HFFc6 (cell line): ENCODE measurements at places on chromosomes 6 and 20.
A peak's percentile ranks its signal among the peaks of the same experiment; 100 is the strongest.

DNA sequence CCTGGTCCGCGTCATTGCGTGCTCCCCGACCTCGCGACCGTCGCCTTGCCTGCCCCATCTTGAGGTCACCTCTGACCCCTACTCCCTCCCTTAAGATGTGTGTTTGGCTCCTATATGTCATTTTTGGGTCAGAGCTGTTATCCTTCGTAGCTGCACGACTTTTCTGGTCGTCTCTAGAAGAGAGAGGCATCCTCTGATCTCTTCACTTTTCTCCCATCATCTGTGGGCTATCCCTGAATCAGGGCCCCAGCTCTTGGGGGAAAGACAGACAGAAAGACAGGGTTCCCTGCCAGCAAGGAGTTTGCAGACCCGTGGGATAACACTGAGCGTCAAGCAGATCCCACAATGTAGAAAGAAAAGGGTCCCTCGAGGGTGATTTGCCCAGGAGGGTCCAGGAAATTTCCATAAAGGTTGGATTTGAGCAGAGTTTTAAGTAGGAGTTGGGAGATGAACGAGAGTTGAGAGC, 555 bp downstream of the FAM120B start:
- DNase-seq: no peak

DNA sequence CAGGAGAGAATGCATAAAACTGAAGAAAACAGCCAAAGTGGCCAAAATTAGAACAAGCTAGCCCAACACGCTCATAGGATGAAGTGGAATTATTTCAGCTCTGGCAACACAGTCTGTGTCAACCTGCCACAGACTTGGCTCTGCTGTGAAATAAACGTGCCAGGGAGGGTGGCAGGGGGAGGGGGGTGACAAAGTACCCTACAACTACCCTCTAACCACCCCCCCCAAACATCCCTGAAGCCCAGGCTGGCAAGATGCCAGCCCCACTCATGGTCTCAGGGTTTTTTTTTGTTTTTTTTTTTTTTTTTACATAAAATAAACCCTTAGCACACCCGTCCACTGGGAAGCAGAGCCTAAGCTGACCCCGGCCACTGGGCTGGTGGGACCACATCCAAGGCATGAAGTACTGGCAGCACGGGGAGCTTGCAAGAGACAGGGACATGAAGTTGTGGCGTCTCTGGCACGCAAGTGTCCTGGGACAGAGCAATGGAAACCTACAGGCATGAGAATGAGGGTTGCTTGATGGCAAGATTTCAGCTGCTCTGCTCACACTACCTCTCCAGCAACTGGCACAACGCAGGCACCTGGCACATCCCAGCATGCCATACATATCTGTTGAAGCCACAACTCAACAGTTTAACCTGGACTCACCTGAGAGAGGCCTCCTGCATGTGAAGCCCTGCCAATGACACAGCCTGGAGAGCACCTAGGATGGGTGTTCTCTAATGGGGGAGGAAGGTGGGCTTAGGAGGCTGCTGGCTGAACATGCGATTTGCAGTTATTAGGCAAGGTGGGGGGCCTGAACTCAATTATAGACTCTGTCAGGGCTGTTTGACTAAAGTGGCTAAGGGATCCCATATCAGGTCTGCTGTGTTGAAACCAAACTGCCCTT, 76.4 kb downstream of the TRAM2 start:
- DNase-seq: no peak

DNA sequence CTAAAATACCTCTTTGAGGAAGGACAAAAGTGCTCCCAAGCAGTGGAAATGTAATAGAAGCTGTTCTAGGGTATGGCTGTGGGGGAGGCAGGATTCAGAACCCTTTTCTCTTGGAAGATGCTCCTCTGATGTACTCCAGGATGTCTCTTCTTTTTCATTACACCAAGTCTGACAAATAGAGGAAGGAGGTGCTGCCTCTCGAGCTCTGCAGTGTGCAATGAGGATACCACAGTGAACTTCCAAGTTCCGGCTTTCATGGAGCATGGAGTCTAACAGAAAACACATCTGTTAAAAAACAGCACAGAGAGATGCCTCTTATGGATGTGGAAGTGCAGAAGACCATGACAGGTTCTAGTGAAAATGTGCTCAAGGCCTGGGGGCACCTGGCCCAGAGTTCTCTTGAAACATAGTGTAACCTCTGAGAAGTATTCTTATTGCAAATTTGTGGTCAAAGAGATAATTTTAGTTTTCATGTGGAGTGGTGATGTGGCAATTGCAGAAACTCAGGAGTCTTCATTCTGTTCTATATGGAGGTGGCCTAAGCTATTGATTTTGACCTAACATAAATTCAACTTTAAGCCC, 362.0 kb upstream of the CITED2 start:
- DNase-seq: no peak

- no peak for DNase-seq
These were observed 1184.4 kb upstream of the ADGRB3 start for GRCh38 chr6:67450641-67451040.

- peak; percentile 38 for DNase-seq
These were observed 2.9 kb upstream of the SOD2 start for GRCh38 chr6:159695984-159696383.

- peak; percentile 96 for DNase-seq
These were observed 211.6 kb upstream of the ZNF184 start for GRCh38 chr6:27684264-27685211.

DNA sequence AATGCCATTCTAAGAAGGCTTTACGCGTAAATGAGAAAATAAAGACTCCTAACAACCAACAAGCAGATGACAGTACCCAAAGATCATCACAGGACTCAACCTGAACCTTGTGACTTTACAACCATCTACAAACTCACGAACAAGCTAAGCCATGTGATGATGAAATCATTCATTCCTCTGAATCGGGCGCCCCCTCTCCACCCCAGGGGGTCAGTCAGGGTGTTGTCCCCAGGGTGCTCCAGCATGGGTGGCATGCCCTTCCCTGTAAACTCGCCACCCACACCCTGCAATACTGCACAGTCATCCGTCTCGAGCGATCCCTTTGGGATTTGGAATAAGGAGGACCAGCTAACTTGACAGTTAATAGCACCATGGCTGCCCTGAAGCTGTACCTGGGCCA, 12.6 kb downstream of the SERPINB6 start:
- no peak for DNase-seq

DNA sequence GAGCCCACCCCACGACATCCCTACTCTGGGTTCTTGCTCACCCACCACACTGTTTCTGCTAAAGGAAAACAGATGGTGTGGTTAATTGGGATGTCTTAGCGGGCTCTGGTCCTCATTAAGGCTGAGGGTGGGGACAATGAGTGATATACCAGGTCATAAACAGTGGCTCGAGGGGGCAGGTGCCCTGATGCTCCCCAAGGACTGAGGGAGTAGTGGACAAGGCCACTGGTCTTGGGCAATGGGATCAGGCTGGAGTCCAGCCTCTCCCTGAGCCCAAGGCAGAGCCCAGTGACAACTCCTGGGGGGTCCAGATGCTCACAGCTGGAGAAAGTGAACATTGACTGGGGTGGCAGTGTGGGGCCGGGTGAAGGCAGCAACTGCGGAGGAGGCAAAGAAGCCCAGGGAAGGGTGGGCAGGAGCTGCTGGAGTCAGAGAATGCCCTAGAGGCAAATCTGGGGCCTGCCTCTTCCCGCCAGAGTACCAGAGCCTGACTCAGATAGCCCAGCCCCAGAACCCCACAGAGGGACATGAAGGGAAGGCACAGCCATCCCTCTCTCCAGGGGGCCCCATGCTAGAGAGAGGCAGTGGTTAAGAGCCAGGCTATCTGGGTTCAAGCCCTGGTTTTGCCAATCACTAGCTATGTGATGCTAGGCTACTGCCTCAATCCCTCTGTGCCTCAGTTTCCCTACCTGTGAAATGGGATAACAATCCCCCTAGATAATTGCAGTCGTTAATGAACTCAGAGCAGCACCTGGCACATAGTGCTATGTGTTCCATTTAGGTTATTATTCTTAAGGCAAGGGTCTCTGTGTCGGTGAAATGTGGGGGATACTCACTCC, 72.3 kb downstream of the MRPL14 start:
- peak; percentile 84 for DNase-seq

- peak; percentile 97 for DNase-seq
These were observed 19.5 kb downstream of the ZNF311 start for GRCh38 chr6:28985462-28986164.

DNA sequence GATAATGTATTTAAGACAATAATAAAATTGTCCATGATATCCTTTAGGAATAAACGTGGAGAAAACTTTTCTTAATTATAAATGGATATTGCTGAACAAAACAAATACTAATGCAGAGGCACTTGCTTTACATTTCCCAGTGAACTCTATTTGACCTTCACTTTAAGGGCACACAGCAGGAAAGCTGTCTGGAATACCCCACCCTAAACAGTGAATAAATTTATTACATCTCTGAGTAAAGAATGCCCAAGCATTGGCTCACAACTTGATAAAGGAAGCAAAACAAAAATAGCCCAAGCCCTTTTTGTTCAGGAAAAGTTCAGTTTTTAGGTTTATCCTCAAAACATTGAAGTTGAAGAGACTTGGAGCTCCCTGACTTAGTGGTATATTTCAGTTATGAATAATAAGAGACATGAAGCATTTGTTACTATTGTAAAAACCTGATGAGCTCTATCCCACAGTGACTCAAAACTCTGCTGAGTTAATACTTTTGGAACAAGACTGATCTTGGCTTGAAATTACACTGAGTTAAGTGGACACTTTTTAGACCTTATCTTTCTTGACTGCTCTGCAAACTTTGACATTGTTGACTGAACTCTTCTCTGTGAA, 353.9 kb downstream of the BCKDHB start:
- DNase-seq: no peak

DNA sequence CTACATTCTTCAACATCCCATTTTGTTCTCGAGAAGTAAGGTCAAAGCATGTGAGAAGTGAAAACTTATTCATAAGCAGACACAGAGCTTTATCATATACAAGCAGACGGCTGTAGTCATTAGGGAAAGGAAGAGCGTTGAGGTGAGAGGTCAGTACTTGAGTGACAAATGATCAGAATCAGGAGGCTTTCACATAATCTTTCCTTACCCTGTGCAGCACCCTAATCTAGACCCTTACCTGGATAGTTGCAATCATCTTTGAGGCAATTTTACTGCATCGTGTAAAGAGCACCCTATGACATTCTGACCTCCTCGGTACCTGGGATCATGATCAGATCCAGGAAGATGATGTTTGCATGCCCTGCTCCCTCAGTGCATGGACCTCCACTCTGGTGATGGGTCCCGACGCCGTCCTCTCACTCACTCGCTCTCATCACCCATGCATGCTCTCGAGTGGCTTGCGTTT, 62.7 kb downstream of the RNF182 start:
- DNase-seq: no peak

GRCh38 chr6:50102676-50103075, 52.9 kb upstream of the DEFB112 start:
- no peak for DNase-seq

- no peak for DNase-seq
These were observed 148.5 kb downstream of the RNGTT start for GRCh38 chr6:88814909-88815308.

DNA sequence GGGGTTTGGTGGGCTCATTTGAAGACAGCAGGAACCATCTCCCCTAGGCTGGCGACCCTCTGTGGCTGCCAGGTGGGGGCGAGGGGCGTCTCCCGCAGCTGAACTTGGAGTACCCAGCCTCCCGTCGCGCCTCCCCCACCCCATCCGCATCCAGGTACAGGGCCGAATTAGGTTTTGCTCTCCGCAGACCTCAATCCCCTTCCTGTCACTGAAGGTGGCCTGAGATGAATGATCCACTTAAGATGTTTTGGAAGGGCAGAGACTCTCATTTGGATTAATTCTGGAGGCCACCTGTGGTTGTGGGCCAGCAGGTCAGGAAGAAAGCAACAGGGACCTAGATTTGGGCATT, 493 bp downstream of the CD83 start:
- DNase-seq: no peak

GRCh38 chr6:16146028-16146427, 17.1 kb downstream of the MYLIP start:
- no peak for DNase-seq

- no peak for DNase-seq
These were observed 896.8 kb downstream of the EPHA7 start for GRCh38 chr6:92522589-92522988.

- no peak for DNase-seq
These were observed 49.1 kb upstream of the OPRM1 start for GRCh38 chr6:153989989-153990388.

DNA sequence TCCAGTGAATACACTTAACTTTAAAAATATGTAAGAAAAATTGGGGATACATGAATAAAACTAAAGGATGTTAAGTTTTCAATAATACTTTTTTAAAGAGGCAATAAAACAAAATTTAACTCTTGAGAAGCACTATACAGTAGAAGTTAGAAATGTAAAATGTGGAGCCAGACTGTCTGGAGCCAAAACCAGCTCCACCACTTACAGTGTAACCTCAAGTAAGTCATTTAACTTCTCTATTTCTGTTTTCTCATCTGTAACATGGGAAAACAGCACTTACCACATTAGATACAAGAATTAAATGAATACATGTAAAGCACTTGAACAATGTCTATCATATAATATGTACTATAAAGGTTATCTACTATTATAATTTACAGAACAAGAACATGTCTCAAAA, 6.7 kb downstream of the ATG5 start:
- DNase-seq: no peak

DNA sequence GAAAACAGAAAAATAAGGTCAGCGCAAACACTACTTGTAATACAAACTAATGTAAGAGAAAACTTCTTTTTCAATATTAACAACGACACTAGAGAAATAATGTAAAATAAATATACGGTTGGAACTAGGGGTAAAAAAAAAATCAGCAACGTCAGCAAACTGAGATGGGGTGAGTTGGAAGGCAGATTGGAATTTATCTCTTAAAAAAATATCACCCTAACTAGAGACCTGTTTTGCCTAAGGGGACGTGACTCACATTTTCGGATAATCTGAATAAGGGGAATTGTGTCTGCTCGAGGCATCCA, 705 bp upstream of the UTRN start:
- DNase-seq: peak; percentile 84

- DNase-seq: no peak
These were observed 477.5 kb downstream of the GJA1 start for GRCh38 chr6:121912905-121913304.

DNA sequence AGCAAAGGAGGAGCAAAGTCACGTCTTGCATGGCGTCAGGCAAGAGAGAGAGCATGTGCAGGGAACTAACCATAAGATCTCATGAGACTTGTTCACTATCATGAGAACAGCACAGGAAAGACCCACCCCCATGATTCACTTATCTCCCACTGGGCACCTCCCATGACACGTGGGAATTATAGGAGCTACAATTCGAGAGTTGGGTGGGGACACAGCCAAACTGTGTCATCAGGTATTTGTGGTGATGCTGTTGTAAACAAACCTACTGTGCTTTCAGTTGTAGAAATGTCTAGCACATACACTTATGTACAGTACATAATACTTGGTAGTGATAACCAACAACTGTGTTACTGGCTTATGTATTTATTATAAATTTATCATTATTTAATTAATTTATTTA, 128.3 kb downstream of the UTRN start:
- DNase-seq: no peak

GRCh38 chr6:108958900-108959770, 110.9 kb downstream of the ARMC2 start:
- DNase-seq: no peak

- DNase-seq: no peak
These were observed 4.4 kb downstream of the RGS19 start for GRCh38 chr20:64074963-64075362.
